Fibroblast of skin of abdomen (primary cell): ENCODE measurements at places on chromosomes 7 and 10.

- DNase-seq = no peak
These were observed 431.6 kb upstream of the GALNT17 start for GRCh38 chr7:70700055-70700940.

DNA sequence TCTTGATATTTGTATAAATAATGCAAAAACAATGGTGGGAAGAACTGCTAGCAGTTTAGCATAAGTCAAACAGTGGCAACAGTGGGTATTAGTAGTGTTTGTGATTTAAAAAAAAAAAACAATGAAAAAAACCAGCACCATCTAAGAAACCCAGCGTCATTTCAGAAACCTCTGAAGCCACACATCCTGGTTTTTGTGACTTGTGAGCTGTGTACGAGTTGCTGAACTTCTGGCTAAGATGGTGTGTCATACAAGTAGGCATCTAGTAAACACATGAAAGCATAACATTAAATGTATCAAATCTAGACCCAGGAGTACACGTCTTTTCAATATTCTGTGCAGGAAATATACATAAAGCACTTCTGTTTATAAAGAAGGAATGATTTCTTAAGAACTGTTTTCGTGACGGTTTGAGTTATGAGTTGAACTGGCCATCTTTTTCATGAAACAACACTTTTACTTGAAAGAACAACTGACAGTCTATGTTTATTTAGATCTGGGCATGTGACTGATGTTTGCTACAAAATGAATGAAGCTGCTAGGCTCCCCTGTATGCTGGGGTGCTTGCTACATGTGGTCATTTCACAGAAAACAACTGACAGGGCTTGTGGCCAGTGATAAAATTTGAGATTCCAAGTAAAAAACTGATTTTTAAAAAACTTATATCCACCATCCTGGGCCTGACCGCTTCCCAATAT lies 143.5 kb downstream of the PIP4K2A start:
- no peak for DNase-seq

DNA sequence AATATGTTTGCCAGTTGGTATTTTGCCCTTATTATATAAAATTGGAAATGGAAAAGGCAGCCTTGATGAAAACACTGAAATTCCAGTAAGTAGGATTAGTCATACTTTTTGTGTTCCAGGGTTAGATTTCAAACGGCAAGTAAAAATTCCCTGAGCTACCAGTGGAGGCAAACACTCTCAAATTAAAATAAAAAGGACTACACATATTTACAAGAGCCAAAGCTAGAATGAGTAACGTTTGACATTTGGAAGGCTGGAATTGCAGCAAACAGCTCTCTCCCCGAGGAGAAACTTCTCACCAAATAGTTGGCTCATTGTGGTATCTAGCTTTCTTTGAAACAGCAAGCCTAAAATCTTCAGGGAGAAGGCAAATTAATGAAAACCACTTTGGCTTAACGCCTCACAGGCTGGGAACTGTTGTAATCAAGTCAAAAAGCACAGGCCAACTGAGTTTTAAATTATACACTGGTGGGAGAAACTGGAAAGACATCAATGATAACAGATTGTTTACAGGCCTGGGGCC lies 288.4 kb downstream of the SNX13 start:
- peak; percentile 92 for DNase-seq

- DNase-seq = peak; percentile 85
These were observed 18.6 kb upstream of the VDAC2 start for GRCh38 chr10:75191821-75192568.

- no peak for DNase-seq
These were observed 92.8 kb downstream of the VWC2 start for GRCh38 chr7:49866076-49866735.

DNA sequence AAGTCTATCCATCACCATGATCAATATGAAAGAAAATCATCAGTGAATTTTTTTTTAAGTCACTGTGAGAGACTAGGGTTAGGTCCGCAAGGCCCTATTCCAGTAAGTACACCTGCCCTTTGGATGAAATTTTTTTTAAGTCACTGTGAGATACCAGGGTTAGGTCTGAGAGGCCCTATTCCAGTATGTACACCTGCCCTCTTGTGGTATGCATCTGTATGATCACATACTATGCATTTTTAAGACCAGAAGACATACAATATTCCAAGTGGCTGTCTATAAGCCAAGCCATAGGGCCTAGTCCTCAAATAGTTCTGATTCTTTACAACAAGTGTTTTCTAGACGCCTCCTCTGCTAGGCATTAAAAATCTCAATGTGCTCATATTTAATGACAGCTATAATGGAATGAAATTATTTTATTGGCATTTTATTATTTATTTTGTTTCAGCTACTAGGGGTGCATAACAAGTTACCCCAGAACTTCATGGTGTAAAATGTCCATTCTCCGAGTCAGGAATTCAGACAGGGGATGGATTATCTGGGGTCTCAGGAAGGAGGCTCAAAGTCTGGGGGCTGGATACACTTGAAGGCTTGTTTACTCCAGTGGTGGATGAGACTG lies 53.1 kb downstream of the TEX36 start:
- DNase-seq = peak; percentile 46

- peak; percentile 48 for DNase-seq
These were observed 103.4 kb downstream of the SDK1 start for GRCh38 chr7:3404501-3404900.

- no peak for DNase-seq
These were observed 127.1 kb downstream of the AOAH start for GRCh38 chr7:36597090-36597773.

DNA sequence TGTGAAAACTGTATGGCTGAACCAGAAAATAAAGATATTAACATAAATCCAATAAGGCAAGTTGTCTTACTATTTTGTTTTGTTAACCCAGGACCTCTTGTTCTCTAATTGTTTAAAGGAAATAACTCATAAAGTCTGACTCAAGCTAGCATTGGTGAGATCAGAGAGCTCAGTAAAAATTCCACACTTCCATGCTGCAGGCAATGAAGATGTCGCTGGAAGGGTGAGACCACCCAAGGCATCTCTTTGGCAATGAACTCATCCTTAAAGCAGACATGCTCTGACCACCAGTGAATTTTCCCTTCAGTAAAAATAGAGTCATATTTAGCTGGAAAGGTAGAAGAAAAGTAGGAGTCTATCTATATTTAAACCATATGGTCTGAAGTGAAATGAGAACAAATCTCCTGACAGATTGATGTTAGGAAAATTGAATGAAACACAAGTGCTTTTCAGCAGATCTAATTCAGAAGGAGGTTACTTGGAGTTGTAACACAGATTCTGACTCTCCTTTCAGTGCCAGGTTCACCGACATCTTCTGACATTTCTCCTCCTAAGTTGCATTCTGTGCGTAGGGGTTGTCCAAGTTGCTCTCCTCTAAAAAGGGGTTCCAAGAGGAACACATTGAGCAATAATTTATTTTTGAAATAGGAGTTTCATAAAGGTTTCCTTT lies 32.8 kb upstream of the VIPR2 start:
- DNase-seq = no peak

- DNase-seq = no peak
These were observed 40.0 kb downstream of the MYL10 start for GRCh38 chr7:101589052-101589451.

DNA sequence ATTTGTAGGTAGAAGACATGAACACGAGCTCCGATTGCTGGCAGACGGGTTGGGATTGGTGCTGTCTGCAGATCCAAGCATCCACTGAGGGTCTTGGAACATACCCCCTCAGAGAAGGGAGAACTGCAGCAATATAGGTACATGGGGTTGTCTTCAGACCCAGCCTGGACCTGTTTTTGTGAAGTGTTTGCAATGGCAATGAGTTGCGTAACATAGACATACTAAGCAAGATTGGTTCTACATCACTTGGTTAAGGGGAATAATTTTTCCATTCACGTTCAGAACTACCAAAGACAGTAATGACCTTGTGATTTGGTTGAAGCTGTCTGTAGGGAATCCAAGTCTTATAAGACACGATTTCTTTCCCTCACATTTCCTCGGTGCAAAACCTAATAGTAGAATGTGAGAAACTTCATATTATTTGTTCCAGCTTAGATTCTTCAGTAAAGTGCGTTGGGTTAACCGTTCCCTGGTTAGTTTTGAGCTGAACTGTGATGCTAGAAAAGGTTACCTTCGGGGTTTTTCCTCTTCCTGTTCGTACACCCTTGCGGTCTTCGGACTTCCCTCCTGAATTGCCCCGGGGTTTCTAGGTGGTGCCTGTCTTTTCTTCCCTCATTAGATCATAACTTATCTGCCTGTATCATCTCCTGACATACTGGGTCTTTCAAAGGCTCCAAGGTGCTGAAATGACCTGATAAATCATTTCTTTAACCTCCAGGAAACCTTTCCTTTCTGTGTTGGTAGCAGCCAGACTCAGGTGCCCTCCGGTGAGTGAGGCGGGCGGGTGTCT lies 14.4 kb downstream of the PROSER2 start:
- no peak for DNase-seq

- no peak for DNase-seq
These were observed 73.8 kb upstream of the TMEM106B start for GRCh38 chr7:12137283-12137682.

DNA sequence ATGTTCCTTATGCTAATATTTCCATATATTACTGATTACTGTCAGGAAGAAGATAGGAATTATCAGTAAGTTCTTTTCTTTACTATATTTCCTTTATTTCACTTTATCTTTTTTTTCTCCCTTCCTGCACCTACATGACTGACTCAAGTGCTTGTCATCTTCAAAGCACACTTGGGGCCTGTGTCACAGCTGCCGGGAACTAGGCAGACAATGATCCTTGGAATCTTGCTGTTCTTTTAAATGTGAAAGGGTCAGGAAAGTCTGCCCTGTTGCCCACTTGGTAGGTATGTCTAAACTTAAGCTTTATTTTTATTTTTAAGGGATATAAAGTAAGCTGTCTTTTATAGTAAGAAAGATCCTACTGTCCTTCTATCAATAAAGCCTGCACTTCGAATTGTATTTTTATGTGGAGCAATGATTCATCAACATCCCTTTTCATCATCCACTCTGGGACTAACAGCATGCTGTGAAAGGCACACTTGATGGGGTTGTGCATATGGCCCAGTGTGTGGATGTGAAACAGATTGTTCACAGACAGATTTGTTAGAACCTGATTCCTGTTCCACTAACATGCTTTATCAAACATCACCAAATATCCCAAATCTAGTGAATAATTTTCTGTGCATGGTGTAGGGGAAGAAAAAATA lies 556.9 kb downstream of the DNAJB9 start:
- DNase-seq = peak; percentile 34

DNA sequence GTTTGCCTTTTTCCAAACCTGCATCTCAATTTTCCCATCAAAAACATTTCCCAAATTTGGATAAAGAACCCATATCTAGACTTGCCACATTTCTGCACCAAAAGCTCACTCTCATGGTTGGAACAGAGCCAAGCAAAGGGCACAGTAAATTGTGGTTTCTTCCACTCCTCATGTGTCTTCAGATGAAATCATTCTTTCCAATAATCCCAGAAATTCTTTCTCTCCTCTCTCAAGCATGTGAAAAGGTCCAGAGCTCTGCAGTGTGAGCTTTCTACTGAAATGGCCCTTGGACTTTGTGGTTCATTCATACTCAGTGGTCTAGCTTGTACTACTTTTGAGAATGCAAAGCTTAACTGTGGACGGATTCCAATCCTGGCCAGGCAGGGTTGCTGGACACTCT lies 19.8 kb downstream of the PRSS2 start:
- DNase-seq = no peak

- DNase-seq = peak; percentile 28
These were observed 118.8 kb upstream of the SFMBT2 start for GRCh38 chr10:7529638-7530037.

DNA sequence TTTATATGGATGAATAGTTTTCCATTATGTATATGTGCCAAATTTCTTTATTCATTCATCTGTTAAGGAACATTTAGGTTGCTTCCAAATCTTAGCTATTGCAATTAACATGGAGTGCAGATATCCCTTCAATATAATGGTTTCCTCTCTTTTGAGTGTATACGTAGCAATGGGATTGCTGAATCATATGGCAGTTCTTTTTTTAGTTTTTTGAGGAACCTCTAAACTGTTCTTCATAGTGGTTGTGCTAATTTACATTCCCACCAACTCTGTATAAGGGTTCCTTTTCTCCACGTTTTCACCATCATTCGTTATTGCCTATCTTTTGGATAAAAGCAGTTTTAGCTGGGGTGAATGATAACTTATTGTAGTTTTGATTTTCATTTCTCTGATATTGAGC lies 46.5 kb downstream of the FAS start:
- DNase-seq = no peak

DNA sequence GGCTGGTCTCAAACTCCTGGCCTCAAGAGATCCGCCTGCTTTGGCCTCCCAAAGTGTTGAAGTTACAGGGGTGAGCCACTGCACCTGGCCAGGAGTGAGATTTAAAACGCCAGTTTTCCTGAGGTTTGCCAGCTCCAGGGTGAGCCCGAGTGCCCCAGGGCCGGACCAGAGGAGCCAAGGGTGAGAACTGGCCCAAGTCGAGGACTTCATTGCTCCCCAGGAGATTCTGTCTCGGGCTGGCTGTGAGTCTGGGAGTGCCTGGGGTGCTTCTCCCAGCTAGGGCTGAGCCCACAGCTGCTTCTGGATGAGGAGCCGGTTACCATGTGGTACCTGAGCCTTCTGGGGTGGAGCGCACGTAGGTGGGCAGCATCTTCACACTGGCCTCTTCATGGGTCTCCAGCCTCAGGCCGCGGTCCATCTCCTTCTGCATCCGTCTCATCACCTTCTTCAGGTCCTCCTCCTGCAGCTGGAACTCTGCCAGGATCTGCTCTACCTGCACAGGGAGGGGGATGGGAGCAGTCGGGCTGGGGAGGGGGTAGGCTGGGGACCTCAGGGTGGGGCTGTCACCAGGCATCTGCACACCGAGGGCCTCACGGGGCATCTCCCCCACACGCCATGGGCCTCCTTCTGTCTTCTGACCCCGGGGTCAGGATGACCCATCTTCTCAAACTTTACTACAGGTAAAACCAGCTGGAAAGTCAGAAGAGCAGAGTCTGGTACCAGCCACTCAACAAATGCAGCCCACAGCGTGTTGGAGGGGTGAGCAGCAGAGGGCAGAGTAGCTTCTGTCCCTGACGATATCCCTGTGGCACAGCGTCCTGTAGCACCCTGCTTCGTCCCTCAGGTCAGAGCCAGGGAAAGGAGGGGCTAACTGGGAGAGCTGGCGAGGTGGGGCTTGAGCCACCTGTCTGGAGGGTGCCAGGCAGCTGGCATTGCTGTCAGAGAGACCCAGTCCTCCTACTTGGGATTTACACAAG lies 12.1 kb upstream of the MYL7 start:
- no peak for DNase-seq

DNA sequence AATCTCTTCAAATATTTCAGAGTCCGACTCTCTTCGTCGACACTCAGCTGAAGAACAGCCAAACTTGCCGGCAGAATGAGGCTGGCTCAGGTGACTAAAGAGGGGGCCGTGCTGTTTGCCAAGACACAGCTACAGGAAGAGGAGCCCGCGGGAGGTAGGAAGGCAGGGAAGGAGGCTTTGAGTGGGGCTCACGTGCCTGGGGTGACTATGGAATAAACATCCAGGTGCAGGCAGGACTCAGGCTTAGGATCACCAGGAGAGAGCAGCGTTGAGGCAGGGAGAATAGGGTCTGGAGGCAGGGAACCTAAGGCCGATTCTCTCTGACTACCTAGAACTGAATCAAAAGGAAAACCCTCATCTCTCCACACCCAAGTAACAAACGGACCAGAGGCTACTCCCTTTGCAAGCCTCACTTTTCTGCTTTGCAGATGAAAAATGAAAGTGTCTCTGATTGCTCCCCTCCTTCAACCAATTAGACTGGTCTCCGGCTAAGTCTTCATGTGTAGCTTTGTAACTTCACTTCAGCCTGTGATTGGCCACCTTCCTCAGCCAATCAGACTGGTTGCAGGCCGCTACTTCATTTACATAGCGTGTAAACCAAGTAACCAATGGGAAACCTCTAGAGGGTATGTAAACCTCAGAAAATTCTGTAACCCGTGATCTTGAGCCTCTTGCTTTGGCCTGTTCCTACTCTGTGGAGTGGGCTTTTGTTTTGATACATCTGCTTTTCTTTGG lies 19.7 kb upstream of the BNIP3 start:
- peak; percentile 22 for DNase-seq

GRCh38 chr10:44990965-44991364 lies 9.8 kb upstream of the ZNF22 start:
- no peak for DNase-seq
